ENCODE measurements at places on chromosomes 1 and 21.
A peak's percentile ranks its signal among the peaks of the same experiment; 100 is the strongest.

DNA sequence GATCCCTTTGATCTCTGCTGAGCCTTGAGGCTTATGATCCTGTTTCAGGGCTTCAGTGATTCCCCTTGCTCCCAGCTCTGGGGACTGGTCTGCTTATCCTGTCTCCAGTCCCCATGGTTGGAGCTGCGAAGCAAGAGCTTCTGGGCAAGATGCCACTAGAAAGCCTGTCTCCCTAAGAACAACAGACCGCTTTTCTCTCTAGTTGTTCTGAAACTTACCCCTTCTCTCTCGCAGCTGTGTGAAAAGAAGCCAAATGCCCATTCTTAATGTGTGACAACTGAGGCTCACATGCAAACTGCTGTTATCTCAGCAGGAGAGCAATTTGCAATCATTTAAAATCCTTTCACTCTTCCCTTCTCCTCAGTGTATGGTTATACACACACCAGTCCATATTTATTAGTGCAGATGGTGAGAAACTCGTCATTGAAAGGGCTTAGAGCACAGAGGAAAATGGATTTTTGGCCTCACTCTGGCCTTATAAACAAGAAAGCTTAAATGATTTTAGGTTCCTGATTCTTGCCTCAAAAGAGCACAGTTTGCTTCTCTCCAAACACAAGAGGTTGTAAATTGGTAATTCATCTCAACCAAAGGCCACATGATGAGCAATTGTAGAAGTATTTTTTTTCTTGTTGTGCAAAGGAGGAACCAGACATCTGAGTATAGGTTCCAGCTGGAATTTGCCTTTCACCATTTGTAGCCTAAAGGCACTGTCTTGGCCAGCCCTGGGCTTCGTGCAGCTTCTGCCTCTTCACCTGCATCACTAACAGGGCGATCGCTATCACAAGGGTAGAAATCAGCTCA lies 179.2 kb upstream of the LMO4 start:
- peak; percentile 43 for DNase-seq

DNA sequence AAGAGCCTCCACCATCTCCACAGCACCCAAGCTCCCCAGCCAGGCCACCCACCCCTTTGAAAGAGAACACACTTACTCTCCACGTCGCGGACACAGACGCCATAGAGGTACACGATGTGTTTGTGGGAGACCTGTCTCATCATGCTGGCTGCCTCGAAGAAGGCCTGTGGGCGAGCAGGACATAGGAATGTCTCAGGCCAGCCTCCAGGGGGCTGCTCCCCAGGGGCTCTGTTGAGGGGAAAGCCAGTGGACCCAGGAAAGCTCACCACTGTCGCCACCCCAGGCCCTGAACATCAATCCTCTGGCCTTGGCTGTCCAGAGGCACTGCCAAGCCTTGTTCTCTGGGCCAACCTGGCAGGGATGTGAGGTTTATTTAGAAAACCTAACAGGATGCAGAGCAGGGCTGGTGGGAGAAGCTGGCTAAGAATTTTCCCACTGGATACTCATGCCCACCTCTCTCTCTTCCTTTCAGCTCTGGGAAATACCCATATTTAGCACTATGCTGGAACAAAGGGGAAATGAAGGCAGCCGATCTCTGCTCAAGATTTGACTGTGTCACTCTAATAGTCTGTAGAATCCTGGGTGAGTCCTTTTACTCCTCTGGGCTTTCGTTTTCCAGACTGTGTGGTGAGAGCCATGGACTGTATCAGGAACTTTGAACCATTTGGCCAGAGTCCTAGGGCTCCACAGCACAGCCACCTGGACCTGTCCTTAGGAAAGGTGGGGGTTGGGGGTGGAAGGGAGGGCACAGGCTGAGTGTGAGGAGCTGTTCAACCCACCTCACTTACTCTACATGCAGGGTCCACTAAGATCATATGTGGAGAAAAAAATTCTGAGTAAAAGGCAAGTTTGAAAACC lies 101.9 kb downstream of the RAVER2 start:
- no peak for DNase-seq

DNA sequence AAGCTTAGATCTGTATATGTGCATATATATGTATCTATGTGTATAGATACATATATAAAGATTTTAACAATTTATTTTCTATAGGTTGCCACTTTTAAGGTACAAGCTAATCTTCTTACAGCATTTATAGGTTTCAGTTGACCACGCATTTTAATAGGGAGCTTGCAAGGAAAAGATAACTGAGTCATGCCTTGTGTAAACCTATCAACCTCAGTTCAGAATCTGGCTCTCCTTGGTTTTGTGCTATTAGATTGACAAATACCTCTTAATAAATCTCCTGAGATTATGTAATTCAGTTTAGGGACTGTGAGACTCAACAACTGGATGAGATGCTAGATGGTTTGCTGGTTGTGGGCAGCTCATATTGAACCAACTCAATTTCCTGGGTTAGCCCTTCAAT lies 114.7 kb upstream of the SERBP1 start:
- no peak for DNase-seq

DNA sequence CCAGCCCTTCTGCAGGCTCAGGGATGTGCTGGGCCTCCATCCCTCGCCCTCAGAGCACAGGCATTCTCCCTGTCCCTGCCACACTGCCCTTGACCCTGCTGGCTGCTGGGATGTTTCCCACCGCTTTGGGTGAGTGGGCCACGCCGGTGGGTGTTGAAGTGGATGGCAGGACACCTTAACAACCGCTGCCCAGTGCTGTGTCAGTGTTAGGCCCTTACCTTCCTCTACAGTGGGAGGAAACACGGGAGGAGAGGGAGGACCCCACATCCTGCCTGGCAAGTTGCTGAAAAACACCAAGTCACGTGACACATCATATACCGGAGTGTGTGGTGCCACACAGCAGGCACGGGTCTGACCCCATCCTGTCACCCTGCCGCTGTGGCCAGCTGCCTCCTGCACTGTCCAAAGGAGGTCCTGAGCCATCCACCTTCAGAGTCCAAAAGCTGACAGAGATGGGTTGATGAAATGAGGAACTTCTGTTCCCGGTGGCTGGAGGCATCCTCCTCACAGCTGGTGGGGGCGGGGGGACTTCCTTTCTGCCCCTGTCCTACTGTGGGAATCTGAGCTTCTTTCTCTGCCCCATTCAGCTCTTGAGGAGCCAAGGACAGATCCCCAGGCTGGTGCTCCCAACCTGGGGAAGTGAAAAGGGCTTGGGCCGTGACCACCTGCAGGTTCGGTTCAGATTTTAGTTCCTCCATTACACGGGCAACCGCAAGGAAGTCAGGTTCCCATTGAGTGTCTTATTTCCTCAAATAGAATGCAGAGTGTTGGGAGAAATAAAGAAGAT lies 3.2 kb upstream of the THEMIS2 start:
- DNase-seq: no peak

- DNase-seq: no peak
These were observed 16.2 kb upstream of the PLA2G4A start for GRCh38 chr1:186812570-186812969.
